ENCODE measurements at places on chromosomes 4 and X. TPM values are rescaled to one million over a fixed set of nuclear protein-coding genes. Genes with fewer than 3 reads are reported as not detected.

- no peak for DNase-seq
Measured at GRCh38 chr4:125520258-125520990, 205.7 kb downstream of the FAT4 start.

- DNase-seq = no peak
Measured at GRCh38 chr4:11494232-11494631, 65.5 kb upstream of the HS3ST1 start.

DNA sequence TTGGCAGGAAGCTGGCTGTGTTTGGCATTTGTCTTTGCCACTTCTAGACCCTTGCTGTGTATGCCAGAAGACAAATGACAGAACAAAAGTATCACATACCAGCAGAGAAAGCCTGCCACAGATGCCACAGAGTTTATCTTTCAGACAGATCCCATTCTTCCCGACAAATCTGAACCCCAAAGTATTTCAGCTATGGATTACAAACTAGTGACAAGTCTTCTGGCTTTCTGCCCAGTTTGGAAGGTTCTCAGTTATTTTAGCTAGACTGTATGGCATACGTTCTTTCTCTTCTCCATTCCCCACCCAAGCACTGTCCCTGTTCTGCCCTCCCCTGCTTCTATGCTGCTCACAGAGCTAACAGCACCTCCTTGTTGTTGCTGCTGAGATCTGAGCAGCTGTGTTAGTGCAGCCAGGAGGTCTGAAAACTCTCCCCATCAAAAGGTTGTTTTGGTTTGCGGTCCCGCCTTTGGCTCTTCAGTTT, 236.7 kb downstream of the FRAS1 start:
- no peak for DNase-seq

DNA sequence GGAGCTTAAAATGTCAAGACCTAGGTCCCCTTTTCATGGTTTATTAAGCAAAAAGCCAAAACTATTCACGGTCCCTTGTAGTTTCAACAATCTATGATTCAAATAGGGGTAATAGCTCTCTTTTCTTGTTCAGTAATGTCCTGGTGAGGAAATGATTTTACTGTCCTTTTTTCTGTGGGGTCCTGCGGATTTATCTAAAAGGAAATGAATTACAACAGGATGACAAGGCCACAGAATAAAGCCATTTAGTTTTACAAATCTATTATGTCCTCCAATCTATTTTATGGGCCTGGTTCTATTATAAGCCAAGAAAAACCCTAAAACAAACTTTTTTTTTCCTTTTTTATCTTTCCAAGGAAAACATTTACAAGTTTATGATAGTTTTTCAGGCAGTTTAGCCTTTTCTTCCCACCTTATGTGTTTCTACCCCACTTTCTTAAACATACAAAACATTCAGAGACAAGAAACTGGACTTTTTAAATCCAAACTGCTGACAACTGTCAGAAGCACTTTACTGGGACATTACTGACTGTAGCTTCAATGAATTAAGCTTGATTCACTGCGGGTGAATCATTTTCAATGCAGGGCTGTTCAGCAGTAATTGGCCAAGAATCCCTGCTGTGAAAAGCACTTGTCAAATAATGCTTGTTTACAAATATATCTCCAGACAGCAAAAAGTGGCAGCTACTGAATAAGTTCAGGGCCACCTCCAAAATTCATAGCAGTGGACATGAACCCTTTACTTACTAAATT, 4.3 kb downstream of the EPHA5 start:
- DNase-seq = no peak

Gene SERTM2
- total RNA-seq = 0.05 TPM

Data from activated T-cell treated with anti-CD3 and anti-CD28 coated beads, Interleukin-2, amount 50 U/mL, for 72 hours (primary cell).